Fibroblast of villous mesenchyme (primary cell): ENCODE measurements at places on chromosomes 2 and 18.

- DNase-seq, result no peak
These were observed 15.7 kb downstream of the C1QL2 start for GRCh38 chr2:119142824-119143223.

- peak; percentile 42 for DNase-seq
These were observed 7.0 kb upstream of the NDUFV2 start for GRCh38 chr18:9095297-9096006.

- DNase-seq, result no peak
These were observed 96.0 kb downstream of the WDR7 start for GRCh38 chr18:56747032-56747658.

GRCh38 chr2:219128396-219128795 lies 32.2 kb downstream of the NHEJ1 start:
- no peak for DNase-seq

- peak; percentile 43 for DNase-seq
These were observed 12.4 kb upstream of the IL1R1 start for GRCh38 chr2:102129951-102130646.

GRCh38 chr2:114219456-114219855 lies 223.0 kb upstream of the DPP10 start:
- DNase-seq, result no peak

DNA sequence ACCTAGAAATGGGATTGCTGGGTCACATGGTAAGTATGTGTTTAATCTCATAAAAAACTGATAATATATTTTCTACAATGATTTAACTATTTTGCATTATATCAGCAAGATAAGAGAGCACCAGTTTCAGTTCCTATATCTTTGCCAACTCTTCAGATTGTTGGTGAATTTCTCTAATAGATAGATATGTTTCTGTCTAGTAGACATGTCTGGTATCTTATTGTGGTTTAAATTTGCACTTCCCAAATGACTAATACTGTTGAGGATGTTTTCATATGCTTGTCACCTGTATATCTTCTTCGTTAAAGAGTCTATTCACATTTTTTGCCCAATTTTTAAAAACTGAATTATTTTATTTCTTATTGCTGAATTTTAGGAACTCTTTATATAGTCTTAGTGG lies 113.8 kb upstream of the UXS1 start:
- DNase-seq, result no peak

GRCh38 chr2:127012868-127013267 lies 94.1 kb downstream of the BIN1 start:
- DNase-seq, result no peak

DNA sequence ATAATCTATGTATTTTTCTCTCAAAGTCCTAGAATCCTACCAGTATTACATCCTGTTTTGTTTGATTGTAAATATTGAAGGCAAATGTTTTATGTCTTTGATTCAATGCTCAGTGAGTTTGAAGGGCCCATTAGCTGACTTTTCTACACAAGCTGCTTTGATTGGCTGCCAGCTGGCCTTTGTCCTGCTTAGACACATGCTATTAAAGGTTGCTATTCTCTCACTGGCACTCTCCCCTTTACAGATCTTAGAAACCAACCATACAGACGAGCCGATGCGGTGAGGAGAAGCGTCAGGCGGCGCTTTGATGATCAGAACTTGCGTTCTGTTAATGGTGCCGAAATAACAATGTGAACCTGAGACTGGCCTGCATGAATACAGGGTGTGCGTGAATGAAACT lies 69.7 kb downstream of the PRPF40A start:
- peak; percentile 38 for DNase-seq

- DNase-seq, result no peak
These were observed 221.1 kb upstream of the ATP5MC3 start for GRCh38 chr2:175402571-175402970.
